Activated naive CD4-positive, alpha-beta T cell (primary cell): ENCODE measurements at places on chromosomes 6 and 20.

GRCh38 chr6:85405175-85405852 is 44.6 kb upstream of the NT5E start:
- DNase-seq = no peak

DNA sequence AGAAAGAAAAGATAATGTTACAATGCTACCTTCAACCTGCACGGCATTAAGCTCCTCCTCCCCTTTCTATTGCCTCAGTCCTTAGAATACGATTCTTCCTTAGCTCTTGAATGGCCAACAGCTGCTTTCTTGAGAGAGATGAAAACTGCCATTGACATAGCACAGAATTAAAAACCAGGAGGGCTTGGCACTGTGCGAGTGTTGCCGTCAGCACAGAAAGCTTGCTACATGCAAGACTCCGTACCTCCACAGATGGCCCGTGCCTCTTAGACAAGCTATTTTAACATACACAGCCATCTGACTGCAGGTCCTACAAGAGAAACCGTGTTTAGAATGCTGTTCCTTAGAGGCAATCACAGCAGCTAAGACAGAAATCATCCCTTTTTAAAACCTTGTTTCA is 51.7 kb downstream of the ALDH5A1 start:
- no peak for DNase-seq

DNA sequence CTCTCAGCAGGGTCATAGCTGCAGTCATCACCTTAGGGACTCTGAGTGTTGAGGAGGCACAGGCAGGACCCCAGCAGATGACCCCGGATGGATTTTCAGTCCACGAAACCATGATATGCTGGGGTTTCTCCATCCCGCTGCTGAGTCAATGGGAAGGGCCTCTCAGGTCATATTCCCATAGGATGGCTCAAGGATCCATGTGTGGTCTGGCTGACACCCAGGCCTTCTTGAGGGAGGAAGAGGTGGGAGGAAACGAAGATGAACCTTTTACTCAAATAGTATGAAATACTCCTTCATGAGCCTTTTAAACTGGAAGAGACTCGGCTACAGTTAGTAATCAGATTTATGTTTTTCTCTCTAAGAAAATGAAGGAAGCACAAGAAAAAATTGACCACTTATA is 10.3 kb upstream of the RALY start:
- no peak for DNase-seq

GRCh38 chr6:15301179-15302006 is 55.5 kb downstream of the JARID2 start:
- DNase-seq = no peak

- no peak for DNase-seq
Observed at GRCh38 chr6:164051427-164051826, 636.9 kb downstream of the QKI start.

DNA sequence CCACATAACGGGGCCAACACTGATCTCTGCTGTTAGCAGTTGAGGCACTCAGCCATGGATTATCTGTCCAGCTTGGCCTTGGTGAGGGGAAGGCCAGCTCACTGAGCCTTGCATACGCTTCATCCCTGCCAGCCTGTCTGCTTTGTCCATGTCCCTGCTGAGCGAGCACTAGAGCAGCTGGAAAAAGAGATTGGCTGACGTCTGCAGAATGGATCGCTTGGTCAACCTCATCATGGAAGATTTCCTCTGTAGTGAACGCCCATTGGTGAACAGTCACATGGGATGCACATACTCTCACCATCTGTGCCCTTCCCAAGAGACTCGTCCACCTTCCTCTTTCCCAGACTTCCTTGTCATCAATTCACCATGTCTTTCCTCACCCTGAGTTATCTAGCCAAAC is 26.9 kb downstream of the MUC22 start:
- DNase-seq = no peak

- no peak for DNase-seq
Observed at GRCh38 chr6:164034602-164035140, 620.2 kb downstream of the QKI start.

GRCh38 chr6:133764754-133765208 is 124.1 kb upstream of the TCF21 start:
- no peak for DNase-seq

- no peak for DNase-seq
Observed at GRCh38 chr6:40290816-40291215, 296.3 kb downstream of the LRFN2 start.

GRCh38 chr6:17036065-17036393 is 65.8 kb upstream of the STMND1 start:
- no peak for DNase-seq

DNA sequence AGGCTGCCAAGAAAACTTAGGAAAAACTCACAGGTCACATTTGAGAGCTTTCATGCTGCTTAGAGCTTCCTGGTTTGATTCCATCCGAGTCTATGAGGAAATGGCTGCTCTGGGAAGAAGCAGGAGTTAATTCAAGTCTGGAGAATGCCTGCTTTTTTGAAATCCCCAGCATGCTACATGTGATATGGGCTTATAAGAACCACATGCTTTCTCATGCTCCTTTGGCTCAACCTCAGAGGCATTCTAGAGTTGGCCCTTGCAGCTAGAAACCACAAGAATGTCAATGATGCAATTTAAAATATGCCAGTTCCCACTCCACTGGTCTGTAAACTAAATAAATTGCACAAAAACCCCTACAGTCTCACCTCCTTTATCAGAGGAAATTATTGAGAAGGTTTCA is 142.9 kb upstream of the OLIG3 start:
- DNase-seq = no peak

DNA sequence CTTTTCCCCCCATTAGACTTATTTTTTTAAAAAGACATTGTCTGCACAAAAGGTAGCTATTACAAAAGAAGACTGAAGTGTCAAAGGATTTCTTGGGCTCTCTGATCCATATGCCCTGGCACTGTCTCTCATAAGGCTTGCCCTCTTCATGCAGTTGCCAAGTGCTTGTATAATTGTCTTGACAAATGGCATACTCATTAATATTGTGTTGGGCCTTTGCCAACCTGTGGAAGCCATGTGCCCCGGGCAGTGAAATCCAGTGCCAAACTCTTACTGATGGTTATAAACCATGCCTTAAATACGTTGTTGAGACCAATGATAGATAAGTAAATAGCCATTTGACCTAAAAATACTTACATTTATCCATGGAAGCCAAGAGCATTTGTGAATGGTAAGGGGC is 98.1 kb downstream of the FARS2 start:
- DNase-seq = no peak

DNA sequence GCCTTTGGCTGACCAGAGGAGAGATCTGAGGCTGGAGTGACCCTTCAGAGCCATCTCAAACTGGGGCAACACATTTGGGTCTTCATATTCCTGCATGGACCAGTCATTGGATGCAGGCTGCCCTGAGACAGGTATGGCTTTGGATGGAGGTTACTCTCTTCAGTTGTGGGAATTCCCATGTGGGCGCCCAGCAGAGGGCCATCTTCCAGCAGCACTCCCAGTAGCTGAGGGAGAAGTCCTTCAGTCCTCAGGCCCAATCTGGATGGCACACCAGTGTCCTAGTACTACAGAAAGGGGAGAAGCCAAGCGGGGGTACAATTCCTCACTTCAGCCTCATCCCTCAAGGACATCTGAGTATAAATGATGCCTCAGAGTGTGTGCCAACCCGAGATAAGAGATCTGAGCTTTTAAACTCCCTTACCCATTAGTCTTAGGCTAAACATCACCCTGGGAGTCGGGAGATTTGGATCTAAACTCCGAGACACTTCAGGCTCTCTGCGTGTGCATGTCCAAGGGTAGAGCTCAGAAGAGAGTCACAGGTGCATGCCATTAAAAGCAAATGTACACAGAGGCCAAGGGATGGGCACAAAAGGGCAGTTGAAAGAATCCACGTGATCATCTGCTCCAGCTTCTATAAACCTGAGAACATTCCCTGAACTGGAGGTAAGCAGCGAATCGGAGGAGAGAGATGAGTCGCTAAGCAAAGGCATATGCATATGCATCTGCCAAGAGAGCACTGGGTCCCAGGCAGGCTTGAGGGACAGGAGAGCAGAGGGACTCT is 204.6 kb downstream of the CD83 start:
- DNase-seq = no peak

GRCh38 chr6:72746276-72746675 is 124.4 kb downstream of the KCNQ5 start:
- no peak for DNase-seq

DNA sequence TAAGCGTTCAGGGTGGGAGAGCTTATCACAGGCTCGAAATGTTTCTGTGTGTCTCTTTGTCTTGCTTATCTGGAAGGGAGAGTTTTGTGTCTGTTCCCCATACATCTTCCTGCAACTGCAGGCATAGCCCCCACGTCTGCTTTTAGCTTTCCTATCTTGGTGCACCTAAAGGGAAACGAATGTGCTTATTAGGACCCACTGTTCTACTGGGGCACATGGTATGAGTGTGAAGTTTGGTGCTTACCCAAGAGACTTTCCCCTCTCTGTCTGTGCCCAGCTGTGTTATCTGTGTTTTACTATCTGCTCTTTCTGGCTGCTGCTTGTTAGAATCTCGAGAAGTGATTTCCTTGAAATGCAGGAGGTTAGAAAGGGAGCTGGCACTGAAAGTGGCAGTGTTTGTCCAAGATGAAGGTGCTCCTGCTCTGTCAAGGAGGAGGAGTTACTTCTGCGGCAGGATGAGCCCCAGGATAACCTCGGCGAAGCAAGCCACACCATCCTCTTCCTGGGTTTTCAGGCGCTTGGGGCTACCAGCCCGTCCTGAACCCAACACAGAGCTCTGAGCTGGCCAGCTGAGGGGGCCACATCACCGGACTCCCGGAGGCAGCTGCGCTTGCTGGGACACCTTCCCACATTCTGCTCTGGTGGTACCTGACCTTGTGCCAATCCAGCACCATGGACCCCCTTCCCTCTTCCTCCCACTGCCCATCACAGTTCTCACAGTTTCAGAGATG is 23.4 kb downstream of the DYNLT1 start:
- no peak for DNase-seq

DNA sequence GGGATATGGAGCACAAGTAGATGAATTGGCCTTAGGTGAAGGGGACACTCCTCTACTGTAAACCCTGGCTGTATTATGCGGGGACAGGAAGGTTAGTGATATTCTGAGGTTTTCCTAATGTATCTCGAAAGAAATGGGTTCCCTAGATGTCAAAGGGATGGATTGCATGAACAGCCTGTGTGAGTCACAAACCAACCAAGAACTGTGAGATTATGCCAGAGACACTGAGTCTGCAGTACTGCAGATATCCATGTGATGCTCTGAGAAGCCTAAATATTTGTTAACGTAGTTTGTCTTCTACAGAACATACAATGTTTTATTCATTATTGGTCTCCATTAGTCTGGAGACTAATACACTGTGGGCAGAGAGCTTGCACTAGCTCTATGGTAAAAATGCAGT is 182.2 kb downstream of the AKAP7 start:
- DNase-seq = no peak

- no peak for DNase-seq
Observed at GRCh38 chr20:61951695-61952533, 113.8 kb downstream of the TAF4 start.

GRCh38 chr20:51347831-51348230 is 194.7 kb downstream of the NFATC2 start:
- DNase-seq = no peak

DNA sequence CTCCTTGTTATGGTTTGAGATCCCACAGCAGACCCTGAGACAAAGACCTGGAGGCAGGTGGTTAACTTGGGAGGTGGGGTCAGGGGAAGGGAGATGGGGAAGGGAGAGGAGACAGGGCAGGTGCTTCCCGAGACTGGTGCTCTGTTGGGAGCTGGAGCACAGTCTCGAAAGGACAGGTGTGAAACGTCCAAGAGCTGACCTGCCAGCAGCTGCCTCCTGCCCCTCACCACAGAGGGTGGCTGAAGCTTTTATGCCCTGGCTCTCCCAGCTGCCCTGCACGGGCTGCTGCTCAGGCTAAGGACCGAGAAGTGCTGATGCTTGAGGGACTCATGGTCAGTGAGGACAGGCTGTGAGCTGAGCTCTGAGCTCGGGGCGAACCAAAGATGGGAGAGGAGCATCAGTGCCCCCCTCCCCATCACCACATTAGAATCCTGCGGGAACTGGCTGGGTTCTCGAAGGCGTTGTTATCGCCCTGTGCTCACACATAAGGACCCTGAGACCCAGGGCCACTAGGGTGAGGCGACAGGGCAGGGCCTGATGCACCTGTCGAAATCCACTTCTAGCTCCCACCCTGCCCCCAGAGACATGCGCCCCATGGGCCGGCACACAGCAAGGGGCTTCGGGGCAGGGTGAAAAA is 25.3 kb upstream of the CD93 start:
- no peak for DNase-seq

GRCh38 chr6:39303425-39304153 is 10.6 kb downstream of the KCNK17 start:
- DNase-seq = no peak

DNA sequence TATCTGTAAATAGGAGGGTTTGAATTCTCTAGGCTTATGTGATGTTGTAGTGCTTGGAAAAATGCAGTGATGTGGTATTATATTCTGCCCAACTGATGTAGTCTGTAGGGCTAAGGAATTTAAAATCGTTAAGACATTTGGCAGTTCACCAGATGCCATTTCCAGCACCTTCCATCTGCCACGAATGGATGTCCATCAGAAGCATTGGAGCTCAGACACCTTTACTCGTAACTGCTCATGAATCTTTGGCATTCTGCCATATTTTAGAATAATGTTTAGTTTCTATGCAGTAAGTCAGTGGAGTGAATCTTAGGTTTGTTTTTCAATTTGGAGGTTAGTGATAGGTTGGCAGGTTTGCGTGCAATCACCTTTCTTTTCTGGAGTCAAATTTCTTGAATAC is 2.4 kb upstream of the SYTL3 start:
- no peak for DNase-seq

DNA sequence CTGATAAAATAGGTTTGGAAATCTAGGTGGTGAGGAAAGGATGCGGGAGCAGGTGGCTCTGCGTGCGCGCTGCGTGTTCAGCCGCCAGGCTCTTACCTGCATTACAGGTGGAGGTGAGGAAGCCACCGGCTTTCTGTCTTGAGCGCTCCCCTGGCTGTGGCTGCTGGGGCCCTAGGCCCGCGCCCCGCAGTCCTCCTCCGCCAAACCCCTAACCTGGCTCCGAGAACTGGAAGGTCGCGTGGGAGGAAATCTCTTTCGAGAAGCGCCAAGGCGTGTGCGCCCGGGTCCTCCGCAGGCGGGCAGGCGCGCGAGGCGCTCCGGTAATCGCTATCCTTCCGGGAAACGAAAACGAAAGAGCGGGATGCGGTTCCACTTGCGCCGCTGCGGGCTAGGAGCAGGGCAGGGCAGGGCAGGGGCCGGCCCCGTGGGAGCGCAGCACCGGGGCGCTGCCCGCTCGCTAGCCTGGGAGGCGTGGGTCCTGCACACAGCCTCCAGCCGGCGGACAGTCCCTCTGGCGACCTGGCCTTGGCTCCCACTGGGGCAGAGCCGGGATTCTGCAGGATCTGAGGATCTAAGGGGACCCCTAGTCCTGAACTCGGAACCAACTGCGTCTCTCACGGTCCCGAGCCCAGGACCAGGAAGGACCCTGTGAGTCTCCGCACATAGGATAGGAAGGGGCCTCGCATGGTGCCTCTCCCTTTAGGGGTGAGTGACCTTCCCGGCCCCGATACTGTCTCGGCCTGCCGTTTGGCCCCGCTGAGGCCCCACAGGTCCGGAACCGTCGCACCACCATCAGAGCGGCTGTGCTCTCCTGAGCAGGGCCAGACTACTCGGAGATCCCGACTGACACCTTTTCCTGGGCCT is at the start of gene ETV7:
Gene ETV7, minus strand, starts transcription at position 230 of the 864 bp plus-strand sequence. Its CDS starts 128 bp downstream, at position 102.
- peak; percentile 8 for DNase-seq
